GM04503 (cell line): ENCODE measurements at places on chromosomes 11 and 22.
A peak's percentile ranks its signal among the peaks of the same experiment; 100 is the strongest.

- DNase-seq: no peak
Measured at GRCh38 chr11:1009991-1010390, 26.5 kb downstream of the MUC6 start.

DNA sequence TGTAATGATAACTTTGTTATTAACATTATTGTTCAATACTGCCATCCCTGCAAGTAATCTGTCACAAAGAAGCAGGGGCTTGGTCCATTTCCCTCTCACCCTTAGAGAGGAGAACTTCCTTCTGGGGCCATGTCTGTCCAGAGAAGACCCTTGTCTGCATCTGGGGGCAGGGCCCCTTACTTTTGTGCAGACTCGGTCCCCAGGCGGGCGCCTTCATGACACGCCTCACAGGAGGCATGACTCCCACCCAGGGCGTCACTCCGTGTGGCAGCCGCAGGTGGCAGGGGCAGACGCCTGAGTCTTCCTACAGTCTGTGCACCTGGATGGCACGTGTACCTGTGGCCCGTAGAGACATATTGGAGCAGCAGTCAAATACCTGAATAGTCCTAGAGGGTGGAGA lies 21.8 kb upstream of the B3GAT1 start:
- no peak for DNase-seq

DNA sequence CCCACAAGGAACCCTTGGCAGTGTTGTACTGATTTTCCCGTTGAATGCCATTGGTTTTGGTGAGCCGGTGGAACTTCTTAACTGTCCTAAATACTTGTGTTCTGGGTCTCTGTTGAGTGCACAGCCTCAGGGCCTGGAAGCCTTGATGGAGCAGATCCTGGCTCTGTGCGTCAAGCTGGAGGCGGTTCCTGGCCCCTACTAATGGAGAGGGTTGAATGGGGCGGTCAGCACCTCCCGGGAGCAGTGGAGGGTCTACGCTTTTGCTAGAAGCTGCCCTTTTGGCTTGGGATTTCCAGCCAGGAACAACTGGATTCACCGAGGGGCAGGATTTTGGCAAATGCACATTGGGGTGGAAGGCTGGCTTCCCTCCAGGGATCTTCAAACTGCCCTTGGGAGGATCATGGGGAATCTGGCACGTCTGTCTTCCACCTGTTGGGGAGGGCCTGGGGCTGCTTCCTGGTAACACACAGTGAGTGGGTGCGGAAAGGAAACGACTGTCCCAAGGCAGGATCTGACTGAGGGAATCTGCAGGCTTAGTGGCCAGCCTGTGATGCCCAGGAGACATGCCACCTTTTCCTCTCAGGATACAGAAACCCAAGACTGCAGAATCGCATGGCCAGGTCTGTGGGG lies 6.9 kb upstream of the OSBPL5 start:
- DNase-seq: no peak

DNA sequence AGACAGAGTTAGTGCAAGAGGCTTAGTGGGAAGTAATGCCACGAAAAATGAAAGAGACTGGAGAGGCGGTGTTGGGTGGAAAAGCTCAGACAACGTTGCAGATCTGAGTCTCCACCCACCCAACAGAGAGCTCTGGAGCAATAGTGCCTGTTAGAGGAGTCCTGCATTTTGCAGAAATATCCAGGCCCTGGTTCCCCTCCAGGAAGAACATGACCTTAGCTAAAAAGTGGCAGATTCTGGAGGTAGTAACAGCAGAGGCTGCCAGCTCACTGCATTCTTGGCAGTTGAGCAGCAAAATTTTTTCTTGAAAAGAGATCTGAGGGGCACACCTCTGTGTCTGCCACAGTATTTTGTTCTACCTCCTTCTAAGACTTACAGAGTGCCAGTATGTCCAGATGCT lies 27.7 kb upstream of the BIRC3 start:
- no peak for DNase-seq

DNA sequence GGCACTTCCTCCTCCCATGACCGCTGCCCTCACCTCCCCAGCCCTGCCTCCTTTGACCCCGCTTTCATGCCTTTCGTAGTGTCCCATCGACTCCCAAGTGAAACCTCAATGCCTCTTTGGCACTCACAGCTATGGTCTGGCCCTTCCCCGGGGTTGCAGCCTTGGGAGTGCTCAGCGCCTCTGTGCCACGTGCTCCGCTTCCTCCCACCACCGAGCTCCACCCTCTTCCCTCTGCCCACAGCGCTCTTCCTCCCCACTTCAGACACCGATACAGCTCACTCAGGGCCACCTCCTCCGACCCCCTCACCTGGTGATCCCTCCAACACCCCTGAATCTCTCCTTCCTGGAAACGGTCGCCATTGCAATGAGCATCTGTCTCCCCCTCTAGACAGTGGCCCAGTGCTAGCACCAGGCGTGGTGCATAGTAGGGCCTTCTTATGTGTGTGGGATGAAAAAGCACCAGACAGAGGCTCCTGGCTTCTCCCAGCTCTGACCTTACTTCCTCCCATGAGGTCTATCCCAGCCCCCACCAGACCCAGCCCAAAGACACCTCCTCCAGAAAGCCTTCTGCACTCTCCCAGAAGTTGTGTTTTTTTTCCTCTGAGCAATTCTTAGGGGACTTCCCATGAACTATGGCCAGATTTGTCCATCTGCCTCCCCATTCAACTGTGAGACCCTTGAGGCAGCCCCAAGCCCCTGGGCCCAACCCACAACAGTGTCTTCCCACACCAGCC lies 16.4 kb upstream of the SCGB1A1 start:
- no peak for DNase-seq

- no peak for DNase-seq
Measured at GRCh38 chr22:41535244-41535643, 9.0 kb downstream of the POLR3H start.

GRCh38 chr11:91248199-91248807 lies 976.3 kb upstream of the FAT3 start:
- no peak for DNase-seq

GRCh38 chr11:111598559-111598958 lies 3.7 kb upstream of the SIK2 start:
- no peak for DNase-seq

DNA sequence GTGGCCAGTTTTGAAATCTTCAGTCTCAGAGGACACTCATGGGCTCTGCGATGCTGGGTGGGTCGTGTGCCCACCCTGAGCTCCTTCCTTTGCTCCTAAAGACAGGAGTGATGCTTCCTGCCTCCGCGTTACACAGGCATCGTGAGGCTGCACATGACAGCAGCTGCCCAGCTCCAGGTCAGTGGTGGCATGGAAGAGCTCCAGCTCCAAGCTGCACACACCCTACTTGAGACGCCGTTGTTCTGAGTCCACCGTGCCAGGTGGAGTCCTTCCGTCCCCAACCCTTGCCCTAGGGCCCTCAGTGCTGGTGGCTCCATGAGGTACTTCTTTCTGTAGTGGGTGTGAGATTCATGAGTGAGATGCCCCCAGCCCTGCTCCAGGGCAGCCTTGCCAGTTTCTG lies 794.1 kb downstream of the BRD1 start:
- no peak for DNase-seq

- DNase-seq: no peak
Measured at GRCh38 chr11:67355023-67355793, 1.9 kb upstream of the POLD4 start.

DNA sequence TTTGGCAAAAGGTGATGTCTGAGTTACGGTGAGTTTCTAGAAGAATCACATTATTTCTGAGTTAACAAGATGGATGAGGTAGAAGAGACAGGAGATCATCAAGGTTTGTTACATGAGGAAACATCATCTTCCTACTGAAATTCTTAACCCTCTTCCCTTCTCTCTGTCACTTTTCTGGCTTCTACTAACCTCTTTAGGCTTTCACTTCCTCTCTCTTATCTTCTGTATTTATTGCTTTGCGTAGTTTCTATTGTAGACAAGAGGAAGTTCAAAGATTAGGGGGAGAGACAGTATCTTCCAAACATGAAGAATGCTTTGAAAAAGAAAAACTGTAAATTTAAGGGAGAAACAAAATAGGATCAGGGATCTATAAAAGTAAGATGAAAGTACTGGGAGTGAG lies 75.4 kb downstream of the TRPC6 start:
- no peak for DNase-seq

DNA sequence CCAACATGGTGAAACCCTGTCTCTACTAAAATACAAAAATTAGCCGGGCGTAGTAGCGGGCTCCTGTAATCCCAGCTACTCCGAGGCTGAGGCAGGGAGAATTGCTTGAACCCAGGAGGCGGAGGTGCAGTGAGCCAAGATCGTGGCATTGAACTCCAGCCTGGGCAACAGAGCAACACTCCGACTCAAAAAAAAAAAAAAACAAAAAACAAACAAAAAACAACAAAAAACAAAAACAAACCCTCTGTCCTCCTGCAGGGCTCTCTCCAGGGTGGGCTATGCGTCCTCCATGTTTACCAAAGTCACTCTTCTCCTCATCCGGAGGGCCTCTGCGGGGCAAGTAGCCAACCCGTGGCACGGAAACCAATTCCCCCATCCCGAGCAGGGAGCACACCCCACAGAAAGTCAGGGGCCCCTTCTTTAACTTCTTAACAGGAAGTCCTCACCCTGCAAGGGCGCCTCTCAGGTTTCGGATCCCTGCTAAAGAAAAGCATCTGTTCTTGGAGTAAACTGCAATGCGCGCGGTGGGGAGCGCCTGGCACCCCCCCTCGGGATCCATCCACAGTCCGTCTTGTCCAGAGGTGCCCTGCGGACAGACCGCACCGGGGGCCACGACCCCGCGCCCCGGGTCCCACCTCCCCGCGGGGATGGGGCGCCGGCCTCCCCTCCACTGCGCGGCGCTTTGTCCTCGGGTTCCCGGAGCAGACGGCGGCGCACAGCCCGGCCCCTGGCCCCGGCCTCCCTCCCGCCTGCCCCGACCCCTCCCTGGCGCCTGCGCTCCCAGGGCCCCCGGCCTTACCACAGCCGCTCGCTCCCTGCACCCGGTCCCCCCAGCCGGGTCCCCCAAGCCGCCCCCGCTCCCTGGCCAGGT lies 712 bp downstream of the CERK start:
- DNase-seq: no peak

DNA sequence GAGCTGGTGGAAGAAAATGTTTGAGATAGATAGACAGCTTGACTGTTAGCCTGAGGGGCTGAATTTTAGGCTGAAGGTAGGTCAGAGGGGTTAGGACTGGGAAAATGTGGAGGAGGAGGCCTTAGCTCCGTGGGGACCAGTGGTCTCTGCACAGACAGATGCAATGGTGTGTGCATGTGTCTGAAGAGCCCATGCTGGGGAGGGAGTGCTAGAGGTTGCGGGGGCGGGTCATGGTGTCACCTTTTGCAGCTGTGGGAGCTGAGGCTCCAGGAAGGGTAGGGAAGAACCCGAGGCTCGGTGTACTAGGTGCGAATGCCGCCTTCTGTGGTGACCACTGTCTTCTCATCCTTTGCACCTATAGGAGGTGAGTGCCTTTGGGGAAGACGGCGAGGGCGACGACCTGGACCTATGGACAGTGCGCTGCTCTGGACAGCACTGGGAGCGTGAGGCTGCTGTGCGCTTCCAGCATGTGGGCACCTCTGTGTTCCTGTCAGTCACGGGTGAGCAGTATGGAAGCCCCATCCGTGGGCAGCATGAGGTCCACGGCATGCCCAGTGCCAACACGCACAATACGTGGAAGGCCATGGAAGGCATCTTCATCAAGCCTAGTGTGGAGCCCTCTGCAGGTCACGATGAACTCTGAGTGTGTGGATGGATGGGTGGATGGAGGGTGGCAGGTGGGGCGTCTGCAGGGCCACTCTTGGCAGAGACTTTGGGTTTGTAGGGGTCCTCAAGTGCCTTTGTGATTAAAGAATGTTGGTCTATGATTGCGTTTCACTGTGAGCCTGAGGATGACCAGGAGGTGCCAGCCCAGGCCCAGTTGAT lies 1.6 kb downstream of the SDF2L1 start:
- DNase-seq: no peak

GRCh38 chr11:110991661-110992355 lies 253.7 kb upstream of the POU2AF2 start:
- no peak for DNase-seq

DNA sequence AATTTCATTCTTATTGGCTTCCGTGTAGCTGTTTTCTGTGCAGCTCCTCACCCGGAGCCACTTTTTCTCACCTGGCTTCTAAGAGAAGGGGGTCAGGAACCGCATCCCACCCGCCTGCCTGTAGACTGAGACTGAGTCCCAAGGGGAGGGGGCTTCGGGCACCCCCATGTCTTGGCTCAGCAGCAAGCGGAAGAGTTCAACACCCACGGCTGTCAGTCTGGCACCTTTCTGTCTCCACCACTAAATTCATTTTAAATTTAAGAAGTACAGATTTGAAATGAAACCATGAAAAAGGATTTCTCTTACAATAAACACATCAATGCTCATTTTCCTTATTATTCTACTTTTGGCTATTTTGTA lies 66.7 kb downstream of the EFCAB6 start:
- DNase-seq: no peak

DNA sequence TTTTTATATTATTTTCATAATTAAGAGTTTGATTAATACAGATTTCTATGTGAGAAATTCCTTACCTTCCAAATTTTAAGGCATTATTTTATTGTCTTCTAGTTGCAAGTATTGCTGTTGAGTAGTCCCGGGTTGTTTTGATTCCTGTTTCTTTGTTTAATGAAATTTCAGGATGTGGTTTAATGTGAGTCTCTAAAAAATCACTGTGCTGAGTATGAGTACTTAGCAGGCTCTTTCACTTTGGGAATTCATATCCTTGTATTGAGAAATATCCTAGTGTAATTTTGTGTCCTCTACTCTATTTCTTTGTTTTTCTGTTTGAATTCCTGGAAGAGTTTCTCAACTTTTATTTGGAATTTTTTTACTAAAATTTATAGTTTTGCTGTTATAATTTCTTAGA lies 113.2 kb downstream of the TMEM135 start:
- peak; percentile 30 for DNase-seq

DNA sequence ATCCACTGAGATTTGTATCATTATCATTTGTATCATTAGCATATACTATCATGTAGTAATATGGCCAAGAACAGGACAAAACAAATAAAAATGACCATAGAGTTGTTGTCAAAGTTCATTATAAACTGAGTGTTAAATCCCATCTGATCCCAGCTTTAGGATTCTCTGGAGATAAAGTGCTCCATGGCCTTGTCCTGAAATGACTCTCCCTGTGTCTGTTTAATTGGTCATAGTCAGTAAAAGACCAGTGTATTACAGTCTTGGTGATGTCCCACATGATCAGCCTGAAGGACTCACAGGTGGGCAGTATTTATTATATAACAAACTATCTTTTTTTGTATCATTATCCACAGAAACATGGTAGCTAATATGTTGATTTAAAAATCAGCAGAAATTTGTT lies 361.6 kb downstream of the TMEM135 start:
- no peak for DNase-seq

- DNase-seq: no peak
Measured at GRCh38 chr11:75509020-75509720, 16.6 kb downstream of the GDPD5 start.

DNA sequence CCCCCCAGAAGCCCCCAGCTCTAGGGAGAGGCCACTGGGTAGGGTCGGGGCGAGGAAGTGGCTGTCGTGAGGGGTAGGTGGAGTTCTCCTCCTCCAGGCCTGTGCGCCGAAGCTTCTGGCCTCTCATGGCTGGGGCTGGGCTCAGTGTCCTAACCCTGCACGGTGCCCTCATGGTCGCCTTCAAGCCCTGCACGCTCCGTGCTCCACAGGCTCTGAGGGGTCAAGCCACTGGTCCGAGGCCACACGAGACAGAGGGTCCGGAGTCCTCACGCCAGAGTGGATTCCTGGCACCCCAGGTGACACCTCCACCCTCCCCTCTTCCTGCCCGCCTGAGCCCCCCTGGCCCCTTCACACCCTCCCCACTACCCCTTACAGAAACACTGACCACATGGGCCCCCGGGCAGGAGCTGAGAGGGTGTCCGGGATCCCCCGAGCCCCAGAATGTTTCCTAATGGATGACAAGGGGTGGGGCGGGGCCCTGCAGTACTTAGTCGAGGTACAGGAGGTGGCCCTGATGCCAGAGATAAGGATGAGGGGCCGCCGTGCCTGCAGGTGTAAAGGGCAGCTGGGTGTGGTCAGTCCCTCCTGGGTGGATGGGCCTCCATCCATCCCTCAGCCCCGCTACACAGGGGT lies 997 bp upstream of the CDHR5 start:
- no peak for DNase-seq
